ENCODE measurements at places on chromosomes 2 and 18. TPM values are rescaled to one million over a fixed set of nuclear protein-coding genes. Genes with fewer than 3 reads are reported as not detected.

- DNase-seq = no peak
These were observed 45.6 kb downstream of the ZNF519 start for GRCh38 chr18:14086458-14087231.

DNA sequence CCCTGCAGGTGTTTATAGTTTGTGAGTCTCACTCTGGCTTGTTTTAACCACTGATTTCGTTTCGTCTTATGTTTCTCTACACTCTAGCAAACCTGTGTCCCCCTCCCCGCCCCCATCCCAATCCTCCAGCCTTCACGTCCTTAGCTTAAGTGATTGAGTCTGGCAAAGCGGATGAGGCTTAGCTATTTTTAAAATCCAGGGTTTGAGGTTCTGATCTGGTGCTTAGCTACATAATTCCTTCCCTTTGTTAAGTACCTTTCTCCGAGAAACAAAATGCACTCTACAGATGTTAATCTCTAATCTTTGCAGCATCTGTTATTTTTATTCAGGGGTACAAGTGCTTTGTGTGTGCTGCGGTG is 7.8 kb downstream of the AGAP1 start:
- DNase-seq = no peak

- DNase-seq = no peak
These were observed 5.1 kb downstream of the PKDCC start for GRCh38 chr2:42052702-42053481.

DNA sequence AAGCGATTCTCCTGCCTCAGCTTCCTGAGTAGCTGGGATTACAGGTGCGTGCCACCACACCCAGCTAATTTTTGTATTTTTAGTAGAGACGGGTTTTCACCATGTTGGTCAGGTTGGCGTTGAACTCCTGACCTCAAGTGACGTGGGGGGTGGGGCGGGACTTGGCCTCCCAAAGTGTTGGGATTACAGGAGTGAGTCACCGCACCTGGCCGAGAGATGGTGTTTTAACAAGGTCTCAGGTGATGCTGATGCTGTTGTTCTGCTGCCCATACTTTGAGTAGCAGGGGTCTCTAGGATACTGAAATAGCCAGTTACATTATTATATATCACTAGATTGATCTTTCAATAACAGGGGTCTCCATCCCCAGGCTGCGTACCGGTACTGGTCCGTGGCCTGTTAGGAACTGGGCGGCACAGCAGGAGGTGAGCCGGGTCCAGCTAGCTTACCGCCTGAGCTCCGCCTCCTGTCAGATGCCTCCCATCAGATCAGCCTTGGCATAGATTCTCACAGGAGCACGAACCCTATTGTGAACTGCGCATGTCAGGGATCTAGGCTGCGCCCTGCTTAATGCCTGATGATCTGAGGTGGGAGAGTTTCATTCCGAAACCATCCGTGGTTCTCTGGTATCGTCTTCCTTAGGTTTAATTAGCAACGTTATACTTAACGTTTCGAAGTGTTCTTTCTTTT is 48.3 kb upstream of the SLC38A11 start:
- no peak for DNase-seq

GRCh38 chr2:3504741-3505140 is 14.6 kb downstream of the ADI1 start:
- no peak for DNase-seq

DNA sequence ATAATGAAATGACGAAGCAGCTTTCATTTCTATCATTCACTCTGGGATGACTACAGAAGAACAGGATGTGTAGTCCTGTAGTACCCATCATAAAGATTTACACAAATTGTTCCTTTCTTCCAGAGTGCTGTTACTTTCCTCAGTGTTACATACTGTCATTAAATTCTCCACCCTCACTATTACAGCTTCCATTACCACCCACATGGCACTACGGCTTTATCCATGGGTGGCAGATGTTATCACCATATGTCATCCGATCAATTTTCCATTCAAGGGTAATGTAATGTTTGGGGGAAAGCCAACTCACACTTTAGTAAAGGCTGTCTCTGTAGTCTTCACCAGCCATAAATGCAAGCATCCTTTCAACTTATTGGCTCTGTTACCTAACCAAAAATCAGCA is 7.1 kb upstream of the CSRNP3 start:
- no peak for DNase-seq

DNA sequence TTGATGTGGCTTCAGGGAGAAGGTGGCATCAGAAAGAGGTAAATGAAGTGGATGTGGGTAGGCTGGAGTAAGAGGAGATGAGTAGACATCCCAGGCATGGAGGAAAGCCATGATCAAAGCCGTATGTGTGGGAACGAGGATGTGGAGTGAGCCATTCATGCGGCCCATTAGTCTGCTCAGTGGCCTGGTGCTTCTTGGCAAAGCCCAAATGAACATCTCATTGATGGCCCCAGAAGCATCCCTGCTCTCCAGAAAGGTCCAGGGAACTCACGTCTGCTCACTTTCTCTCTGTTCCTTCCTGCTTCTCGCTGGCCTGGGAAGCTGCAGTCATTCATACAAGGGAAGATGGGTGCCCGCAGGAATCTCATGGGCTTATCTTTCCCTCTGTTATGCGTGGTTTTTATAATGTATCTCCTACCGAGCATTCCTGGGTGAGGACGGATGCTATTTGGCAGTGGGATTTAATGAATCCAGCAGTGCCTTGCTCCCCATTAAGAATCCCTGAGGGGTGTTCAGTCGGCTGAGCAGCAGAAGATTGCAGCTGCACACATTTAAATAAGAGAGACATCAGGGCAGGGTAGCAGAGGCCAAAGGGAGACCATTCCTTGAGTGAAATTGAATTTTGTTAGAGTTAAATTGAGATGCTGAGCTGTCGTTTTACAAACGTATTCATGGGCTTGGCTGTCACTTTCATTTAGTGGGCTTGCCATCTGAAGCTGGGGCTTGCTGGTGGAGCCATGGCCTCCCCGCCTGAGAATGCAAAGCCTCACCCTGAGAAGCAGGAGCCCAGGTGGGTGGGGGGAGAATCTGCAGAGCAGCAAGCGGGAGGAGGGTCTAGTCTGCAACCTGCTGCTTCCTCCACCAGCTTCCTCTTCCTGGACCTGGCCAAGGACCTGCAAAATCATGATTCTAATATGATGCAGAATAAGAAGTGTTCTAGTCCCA is 64.5 kb downstream of the LYPD1 start:
- no peak for DNase-seq

DNA sequence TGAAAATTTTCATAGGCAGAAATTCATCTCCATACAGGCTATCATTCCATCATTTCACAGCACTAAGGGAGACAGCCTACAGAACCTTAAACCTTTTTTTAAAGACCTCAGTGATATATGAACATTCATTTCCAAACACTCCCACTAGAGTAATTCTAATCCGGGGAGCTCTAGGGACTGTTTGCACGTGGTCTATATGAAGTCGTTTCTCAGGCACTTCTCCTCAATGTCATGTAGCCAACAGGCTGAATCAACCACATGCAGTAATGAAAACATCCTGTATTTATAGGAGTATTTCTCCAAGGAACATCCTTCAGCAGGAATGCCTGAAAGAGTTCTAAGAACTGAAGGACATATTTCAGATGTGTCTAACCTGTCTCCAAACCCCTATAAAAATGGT is 97.3 kb upstream of the CREB1 start:
- DNase-seq = no peak

- no peak for DNase-seq
These were observed 212.6 kb upstream of the SP5 start for GRCh38 chr2:170502361-170503130.

DNA sequence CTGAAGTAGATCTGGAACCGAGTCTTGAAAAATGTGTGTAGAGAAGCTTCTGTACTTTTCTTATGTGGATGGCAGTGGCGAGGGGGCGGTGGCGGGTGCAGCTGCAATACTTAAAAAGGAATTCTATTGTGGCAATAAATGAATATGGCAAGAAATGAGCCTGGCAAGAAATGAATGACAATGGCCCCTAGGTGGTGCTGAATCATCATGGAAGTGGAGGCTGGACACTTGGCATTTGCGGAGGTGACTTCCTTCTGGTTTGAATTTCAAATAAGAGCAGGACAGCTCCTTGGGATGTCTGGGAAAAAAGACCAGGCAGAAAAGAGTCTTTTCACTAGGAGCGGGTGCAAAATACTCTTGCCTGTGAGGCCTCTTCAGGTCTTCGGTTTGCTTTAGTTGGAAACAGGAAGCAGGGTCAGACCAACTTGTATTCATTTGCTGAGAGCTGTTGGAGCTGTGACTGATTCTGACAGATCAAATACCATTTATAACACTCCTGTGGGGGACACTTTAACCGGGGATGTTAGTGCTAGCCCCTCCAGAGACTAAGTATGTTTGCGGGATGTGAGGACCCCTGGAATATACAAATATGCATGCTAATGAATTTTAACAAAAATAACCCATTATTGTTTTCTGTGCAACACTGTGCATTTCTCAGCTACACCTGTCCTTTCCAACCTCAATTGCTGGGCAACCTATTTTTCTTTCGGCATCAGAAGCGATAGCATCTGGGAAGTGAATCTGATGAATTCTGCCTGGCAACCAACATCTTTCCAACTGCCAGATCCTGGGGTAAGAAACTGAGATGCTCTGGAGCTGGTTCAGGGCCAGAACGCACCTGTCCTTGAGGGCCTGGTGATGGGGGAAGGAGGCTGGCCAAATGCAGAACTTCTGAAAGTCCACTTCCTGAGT is 35.4 kb downstream of the FASTKD2 start:
- no peak for DNase-seq

DNA sequence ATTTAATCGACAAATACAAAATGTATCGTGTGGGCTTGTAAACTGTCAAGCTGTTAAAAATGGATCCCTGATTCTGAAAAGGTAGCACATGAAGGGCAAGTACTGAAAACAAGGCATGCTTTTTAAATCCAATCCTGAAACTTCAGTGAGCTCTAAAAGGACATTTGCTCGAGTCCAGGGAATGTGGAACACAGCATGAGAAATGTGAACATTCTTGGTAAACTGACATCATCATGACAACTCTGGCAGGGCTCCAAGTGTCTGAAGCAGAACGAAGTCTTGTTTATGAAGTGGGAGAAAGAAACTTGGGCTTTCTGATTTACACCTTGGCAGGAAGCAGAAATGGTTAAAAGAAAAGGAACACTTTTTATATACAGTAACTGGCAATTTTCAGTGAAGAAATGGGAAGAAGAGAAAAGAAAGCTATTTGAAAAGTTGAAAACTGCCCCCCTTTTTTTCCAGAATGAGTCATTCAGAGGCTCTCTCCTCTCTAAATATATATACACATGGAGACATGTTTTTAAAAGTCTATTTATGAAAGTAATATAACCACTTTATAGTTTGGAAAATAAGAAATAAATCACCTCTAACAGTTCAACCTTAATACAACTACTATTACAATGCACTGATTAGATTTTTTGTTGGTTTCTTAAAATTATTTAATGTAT is 120.8 kb downstream of the GAREM1 start:
- DNase-seq = no peak

GRCh38 chr2:176967911-176968450 is 244.6 kb upstream of the HNRNPA3 start:
- DNase-seq = no peak

DNA sequence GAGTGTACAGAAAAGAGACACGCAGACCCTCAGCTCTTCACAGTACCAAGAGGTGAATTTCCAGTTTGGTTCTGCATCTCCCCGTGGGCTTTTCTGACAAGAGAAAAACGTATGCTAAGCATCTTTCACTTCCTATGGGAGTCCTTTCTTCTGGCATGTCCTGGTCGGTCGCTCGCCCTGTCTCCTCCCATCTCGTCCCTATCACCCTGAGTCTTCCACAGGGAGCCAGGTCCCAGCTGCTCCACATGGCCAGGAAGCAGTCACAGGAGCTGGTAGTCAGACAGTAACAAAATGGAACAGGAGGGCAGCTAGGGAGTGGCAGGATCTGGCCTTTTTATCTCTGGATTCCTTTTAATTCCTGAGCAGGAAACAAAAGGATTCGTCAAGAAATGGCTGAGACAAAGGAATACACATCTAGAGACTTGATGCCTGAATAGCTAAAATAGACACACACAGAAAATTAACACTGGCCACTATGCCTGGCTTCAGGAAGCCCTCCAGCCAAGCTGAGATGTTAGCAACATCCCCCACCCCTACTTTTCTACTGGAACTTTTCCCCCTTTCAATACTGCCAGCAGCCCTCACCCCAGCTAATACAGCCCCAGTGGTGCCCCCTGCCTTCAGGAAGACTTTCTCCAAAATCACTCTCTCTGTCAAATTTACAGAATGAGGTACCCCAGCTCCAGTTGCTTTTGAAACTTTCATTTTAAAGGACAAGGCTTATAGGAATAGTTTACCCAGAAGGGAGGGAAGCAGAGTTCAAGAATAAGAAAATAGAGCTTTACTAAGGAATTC is 136.1 kb downstream of the DNER start:
- no peak for DNase-seq

DNA sequence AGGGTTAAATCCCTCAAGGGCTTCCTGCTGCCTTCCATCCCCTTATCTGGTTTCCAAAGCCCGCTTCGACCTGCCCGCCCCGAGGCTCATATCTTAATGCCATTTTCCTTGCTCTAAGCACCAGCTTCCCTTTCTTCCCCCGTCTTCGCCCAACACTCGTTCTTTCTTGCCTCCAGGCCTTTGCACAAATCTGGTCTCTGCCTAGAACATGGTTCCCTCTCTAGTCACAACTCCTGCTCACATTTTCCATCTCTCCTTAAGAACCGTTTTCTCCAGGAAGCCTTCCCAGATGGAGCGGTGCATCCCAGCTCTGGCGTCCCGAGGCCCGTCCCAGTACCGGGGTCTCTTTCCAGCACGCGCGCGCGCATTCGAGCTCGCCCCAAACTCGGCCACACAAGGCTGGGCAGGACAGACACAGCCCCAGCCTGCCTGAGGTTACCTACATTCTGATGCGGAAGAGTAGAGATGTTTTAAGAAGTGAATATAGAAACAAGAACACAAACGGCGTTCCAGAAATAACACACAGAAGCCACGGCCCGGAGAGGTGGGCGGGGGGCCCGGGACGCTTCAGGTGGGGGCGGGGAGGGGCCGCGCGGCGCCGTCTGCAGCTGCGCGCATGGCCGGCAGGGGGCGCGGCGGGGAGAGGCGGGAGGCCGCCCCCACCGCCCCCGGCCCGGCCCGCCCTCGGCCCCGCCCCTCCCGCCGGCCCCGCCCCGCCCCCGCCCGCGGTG is at the start of gene DGKD:
DGKD (plus strand) TSS at position 726 of the 731 bp plus-strand sequence. CDS start 25 bp downstream, outside the sequence.
- DNase-seq = peak; percentile 61

GRCh38 chr2:98282109-98282508 is 64.1 kb upstream of the CNGA3 start:
- DNase-seq = no peak

- DNase-seq = no peak
These were observed 10.4 kb downstream of the KCNE4 start for GRCh38 chr2:223062396-223062795.

- DNase-seq = no peak
These were observed 259.2 kb downstream of the ASXL3 start for GRCh38 chr18:33837191-33837590.

The CPO gene
- total RNA-seq = 0.20 TPM

The PTPRN gene
- not detected for total RNA-seq

The CLEC4F gene
- not detected for total RNA-seq

The CCDC141 gene
- total RNA-seq = 1.6 TPM

The TTR gene
- not detected for total RNA-seq

The GREB1L gene
- total RNA-seq = not detected

The CHRND gene
- total RNA-seq = not detected

The SETBP1 gene
- total RNA-seq = 14.1 TPM
